ENCODE measurements at places on chromosomes 7 and 10. TPM values are rescaled to one million over a fixed set of nuclear protein-coding genes. Genes with fewer than 3 reads are reported as not detected.

DNA sequence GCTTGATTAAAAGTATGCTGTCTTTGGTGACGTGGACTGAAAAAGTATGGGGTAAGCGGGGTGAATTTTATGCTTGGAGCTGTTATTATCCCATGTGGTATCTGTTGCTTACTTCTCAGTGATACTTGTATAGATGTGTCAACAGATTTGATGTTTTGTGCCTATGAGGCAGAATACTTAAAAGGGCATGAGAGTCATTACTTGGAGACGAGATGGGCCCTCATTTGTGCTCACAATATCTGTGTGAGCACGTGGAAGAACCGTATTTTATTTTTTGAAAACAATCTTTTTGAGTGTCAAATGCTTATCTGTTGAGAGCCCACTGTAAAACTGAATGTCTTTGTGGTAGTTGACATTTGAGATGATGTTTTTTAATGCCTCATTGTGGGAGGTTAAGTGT is 281.9 kb downstream of the EXOC4 start:
- no peak for DNase-seq

- DNase-seq = peak; percentile 5
Observed at GRCh38 chr10:117217196-117217761, 20.0 kb downstream of the KCNK18 start.

DNA sequence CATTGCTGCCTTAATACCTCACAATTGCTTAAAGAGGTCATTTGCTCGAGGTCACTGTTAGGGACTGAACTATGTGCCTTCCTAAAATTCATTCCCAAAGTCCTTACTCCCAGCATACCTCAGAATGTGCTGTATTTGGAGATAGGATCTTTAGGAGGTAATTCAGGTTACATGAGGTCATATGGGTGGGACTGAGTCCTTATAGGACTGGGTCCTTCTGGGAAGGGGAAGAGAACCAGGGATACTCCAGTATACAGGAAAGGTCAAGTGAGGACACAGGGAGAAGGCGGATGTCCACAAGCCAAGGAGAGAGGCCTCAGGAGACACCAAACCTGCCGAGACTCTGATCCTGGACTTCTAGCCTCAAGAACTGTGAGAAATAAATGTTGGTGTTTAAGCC is 253.3 kb downstream of the PRPF18 start:
- DNase-seq = no peak

DNA sequence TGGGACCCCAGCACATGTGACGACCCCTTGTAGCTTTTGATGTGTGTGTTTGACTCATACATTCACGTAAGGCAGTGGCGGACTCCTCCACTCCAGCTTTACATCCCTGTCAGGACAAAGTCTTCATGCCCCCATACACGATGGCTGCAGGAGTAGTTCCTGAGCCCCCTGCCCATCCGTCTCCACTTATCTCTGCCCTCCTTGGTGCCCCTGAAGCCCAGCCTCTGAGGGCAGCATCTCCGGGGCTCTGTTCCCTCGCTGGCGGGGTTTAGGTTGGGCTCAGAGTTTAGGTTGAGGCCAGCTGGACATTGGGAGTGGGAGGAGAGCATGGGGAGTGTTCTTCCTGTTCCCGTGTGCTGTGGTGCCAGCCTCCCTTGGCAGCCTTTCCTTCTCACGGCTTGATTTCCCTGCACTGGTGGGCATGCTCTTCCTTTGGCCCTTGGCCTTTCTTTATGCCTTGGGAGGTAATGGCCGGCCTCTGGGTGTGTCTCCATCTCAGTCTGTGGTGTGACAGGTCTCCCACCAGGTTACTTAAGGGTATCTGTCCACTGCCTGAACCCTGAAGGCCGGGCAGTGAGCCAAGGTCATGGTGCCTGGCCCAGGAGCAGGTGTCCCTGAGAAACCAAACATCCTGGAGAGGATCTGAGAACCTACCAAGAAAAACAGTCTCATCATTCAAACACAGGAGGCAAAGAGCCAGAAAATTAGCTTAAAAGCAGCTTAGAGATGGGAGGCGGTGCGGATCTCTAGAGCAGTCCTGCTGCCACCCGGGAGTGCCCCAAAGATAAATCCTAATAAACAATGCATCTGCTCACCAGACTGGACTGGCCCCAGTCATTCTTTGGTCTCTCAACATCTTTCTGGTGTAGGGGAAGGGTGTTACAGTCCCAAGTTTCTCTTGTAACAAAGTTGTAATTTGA is 85.5 kb downstream of the GLRX3 start:
- DNase-seq = no peak

- no peak for DNase-seq
Observed at GRCh38 chr7:81621893-81622292, 148.0 kb downstream of the HGF start.

- no peak for DNase-seq
Observed at GRCh38 chr10:61283066-61283465, 170.1 kb downstream of the TMEM26 start.

DNA sequence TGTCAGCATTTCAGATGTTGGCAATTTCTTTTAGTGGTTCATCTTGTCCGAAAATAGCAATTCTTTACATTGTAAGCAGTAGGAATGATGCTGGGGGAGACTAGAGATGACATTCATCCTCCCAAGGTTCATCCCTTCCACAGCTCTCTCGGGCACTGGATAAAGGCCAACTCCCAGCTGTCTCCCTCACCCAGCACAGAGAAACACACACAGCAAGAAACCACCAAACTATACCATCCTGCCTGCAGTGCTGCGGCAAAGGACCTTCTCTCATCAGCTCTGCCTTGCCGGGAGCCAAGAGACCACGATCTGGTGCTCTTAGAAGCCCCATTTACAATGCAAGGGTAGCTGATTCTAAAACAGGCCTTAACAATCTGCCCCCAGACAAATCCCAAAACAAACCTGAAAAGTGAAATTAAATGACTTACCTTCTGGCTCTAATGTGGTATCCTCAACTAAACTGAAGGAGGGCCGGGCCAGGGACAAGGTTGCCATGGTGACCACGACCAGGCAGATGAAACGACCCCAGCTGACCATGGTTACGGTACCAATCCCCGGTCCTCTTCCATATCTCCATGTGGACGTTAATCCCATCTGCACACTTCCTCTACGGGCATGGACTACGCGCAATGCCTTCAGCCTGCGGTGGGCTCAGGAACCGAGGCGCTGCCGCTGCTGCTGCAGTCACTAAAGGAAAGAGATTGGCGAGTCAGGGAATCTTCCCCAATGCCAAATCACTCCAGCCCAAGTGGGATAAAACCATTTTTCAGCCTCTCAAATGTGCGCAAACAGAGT is 4.8 kb downstream of the FGFR2 start:
- DNase-seq = peak; percentile 18

DNA sequence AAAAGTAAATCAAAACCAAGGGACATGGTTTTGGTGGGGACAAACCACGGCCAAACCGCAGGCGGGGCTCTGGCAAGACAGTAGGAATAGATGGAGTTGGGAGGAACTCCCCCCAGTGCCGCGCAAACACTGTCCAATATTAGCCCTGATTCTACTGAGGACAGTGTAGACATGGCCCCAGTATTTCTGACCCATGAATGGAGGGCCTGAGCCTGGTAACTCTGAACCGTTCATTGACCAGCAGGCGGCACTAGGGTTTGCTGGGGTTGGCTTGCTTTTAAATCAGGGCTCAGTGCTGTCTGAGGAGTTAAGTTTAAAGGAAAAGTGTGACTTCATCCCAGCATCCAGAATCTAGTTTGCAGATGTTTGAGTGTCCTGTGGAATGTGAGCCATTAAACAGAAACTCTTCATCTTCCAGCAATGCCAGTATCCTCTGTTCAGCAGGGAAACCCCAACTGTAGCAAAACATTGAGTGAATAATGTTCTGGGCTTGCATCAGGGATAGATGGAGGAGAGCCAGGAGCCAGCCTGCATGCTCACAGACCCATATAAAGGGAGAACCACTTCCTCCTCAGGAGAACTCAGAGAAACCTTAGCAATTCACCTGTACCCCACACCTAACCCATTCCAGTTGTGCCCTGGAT is 147.4 kb upstream of the PRSS58 start:
- no peak for DNase-seq

- no peak for DNase-seq
Observed at GRCh38 chr10:69456880-69457693, 5.8 kb downstream of the TSPAN15 start.

DNA sequence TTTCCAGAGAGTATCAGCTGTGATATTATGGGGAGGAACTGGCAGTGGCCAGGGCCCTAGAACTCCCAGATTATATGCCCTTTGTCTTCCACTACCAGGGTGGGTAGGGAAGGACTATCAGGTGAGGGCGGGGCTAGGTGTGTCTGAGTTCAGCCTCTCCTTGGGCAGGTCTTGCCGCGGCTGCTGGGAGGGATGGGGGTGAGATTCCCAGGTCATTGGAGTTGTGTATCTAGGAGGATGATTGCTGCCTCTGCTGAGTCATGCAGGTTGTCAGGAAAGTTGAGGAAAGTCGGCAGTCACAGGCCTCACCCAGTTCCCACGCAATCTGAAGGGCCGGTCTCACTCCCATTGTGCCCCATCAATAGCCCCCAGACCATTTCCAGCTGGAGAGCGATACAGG is 185.2 kb downstream of the DKK1 start:
- no peak for DNase-seq

DNA sequence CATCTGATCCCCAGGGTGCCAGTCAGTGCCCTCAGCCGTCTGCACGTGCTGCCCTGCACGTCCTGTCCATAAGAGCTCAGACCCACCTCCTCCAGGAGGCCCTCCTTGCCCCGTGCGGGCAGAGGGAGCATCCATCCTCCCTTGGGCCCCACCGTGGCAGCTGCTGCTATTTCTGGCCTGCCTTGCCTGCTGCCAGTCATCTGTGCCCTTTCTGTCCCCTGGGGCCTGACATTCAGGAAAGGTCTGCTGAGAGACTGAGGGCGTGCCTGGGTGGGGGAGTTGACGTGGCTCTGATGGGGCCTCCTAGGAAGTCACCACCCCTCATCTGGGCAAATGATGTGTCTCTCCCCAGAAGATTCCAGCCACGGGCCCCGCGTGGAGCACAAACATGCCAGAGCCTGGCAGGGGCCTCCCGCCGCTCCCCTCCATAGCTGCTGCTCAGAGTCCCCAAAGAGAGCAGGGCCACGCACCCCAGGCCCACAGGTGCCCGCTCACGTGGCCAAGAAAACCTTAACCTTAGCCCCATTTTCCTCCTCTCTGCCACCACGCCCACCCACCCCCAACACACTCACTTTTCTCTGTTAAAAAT is 21.8 kb downstream of the DPYSL4 start:
- DNase-seq = no peak

DNA sequence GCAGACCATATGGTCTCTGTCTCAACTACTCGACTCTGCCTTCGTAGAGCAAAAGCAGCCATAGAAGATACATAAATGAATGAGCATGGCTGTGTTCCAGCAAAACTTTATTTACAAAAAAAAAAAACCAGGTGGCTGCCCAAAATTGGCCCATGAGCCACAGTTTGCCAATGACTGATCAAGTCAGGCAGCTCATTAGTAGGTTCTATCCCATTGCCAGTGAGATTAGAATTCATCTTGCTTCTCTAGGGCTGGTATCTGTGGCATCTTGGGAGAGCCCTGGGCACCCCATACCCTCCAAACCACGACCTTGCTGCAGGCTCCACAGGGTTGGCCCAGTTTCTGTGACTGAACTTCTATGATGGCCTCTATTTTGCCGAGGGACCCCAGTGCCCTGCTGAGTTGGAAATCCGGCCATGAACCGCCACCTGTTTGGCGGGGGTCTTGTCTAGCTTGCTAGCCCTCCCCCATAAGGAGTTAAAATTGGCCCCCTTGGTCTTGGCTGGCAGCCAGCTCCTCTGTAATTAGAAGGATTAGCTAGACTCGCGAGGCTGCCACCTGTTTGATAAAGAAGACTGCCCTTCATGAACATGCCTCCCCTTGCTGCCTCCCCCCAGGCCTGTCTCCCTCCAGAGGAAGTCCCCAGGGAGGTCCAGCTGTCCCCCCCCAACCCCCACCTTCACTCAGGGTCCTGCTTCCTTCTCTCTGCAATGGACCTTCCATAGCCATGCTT is 83.9 kb downstream of the CHN2 start:
- DNase-seq = no peak

DNA sequence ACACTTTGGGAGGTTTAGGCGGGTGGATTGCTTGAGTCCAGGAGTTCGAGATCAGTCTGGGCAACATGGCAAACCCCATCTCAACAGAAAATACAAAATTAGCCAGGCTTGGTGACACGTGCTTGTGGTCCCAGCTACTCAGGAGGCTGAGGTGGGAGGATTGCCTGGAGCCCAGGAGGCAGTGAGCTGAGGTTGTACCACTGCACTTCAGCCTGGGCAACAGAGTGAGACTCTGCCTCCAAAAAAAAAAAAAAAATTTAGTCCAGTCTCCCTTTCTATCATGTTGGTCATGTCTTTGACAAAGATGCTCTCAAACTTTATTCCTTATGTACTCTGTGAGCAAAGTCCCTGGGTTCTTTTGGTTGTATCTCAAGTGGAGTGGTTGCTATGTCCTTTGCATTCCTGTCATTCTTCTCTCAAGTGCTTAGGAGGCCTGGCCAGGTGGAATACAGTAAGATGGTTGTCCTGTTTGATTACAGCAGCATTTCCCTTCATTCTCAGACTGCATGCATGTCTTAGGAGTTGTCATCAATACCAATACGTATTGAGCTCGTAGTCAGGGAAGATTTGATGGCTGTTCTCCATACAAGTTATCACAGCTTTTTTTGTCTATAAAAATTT is 85.7 kb downstream of the MMRN2 start:
- DNase-seq = no peak

GRCh38 chr10:42177077-42177792 is 461.1 kb downstream of the ZNF33B start:
- peak; percentile 38 for DNase-seq

DNA sequence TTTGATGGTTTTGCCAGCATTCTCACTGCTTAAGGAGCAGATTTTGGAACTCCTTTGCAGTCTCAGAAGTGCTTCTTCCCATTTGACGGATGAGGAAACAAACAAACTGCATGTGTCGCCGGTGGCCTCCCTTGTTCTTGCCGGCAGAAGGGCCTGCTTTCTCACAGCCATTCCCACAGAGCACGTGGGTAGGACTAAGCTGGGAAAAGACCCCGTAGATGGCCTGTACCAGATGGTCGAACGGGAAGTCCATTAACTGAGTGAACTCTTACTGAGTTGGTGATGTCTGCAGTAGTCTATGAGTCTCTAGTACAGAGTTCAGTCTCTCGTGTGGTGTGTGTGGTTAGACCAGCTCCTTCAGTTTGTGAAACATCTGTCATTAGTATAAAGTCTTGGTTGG is 131.9 kb downstream of the TRRAP start:
- no peak for DNase-seq

Gene ERVW-1
- total RNA-seq = not detected

Gene NAT16
- total RNA-seq = not detected

Gene SUN3
- total RNA-seq = 0.54 TPM

Gene ST8SIA6
- 0.91 TPM for total RNA-seq

Measured in kidney (tissue), 22 donors.